Activated CD4-positive, alpha-beta T cell treated with anti-CD3 and anti-CD28 coated beads, Interleukin-2, amount 50 U/mL, for 4 hours (primary cell): ENCODE measurements at places on chromosomes 11 and 22.

GRCh38 chr22:48850658-48851287 is 976.9 kb downstream of the BRD1 start:
- no peak for DNase-seq

GRCh38 chr11:120029321-120029720 is 108.6 kb downstream of the TRIM29 start:
- no peak for DNase-seq

GRCh38 chr11:10617551-10617950 is 49.1 kb upstream of the LYVE1 start:
- no peak for DNase-seq

DNA sequence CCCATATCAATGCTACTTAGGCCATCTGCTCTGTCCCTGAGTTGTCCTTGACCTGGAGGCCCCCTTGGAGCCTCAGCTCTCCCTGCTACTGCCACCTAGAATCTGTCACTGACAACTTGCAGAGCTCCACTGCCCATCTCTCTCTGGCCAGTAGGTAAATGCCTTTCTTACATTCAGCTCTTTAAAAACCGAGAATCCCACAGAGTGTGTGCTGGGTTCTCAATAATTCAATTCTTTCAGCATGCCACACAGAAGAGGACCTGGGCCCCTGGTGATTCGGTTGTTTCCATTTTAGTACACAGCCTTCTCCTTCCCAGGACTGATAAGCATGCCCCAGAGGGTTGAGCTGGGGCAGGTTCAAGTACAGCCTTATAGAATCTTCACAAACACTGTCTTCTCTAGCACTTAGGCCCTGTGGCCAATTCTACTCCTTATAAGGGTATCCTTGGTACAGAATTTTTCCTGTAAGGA is 22.0 kb upstream of the IPO7 start:
- no peak for DNase-seq

- no peak for DNase-seq
Observed at GRCh38 chr11:131157678-131158077, 212.7 kb upstream of the NTM start.

DNA sequence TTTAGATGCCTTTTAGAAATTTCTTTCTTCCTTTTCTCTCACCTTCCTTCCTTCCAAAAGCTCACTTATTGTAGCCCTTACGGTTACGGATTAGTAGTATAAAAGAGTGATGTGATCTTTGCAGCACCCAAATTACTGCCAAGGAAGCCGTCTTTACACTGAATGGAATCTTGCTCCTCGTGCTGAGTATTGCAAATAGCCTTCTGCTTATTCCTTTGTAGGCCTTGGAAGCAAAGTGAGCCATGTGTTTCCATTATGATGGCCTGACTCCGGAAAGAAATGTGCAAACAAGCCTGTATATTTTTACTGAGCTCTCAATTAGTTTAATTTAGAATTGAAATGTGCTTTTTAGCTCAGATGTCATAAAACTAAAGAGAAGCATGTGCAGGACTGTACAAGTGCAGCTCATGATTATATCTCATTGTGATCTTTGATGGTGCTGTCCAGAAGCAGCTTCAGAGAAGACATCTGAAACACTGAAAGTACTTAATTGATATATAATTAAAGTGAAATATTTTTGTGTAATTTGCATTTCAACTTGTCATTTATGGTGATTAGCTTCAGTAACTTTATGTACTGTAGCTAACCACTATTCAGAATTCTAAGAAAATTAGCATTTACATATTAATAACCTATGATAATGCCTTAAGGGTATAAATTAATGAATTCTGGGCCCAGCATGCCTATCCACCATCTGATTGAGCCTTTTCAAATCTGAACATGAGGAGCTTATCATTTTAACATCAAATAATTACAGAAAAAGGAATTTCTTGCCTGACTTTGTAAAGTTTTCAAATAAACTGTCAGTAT is 129.3 kb downstream of the GRIA4 start:
- DNase-seq: no peak

DNA sequence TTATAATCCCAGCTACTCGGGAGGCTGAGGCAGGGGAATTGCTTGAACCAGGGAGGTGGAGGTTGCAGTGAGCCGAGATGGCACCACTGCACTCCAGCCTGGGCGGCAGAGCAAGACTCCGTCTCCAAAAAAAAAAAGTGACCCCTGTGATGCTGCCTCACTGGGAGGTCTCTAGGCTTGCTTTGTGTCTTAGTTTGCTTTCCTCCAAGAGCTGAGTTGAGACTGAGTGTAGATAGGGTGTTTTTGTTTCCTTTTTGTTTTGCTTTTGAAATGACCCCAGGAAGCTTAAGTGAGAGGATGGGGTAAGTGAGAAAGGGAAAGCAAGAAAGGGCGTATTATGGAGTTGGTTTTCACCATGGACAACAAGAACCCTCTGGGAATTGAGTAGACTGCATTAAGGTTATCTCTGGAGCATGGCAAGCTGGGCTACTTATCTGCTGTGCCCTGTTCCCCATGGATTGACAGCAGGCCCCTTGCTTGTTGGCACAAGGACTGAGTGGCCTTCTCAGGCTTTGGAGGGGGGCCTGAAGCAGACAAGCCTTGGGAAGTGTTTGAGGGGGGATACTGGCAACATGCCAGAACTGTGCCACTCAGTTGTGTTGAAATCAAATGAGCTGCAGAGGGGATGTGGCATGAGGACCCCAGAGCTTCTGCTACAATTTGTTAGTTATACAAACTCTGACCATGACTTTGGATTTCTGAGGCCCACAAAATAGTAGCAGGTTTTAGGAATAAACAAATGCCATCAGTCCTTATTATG is 300.6 kb upstream of the C11orf87 start:
- no peak for DNase-seq

DNA sequence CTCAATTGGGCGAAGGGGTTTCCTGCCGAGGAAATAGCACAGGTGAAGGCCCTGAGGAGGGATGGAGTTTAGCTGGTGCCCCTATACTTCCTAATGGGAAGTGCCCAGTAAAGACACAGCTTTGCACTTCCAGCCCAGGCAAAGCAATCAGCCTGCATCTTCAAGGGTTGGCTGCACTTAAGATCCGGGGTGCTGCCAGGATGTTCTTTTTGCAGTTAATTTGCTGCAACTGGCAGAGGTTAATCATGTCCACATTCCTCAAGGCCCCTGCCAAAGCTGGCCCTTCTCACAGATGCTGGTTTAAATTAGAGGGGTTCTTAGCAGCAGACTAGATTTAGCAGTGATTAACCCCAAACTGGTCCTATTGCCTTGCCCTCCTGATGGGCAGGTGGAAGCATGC is 137.7 kb upstream of the NAV2 start:
- DNase-seq: no peak
